ENCODE measurements at places on chromosomes 2 and 18. TPM values are rescaled to one million over a fixed set of nuclear protein-coding genes. Genes with fewer than 3 reads are reported as not detected.

- no peak for DNase-seq
- no peaks in the 10 kb centered on the region for H3K4me1 ChIP-seq
Observed at GRCh38 chr2:74515271-74515980, 1.2 kb downstream of the TLX2 start.

GRCh38 chr2:140734992-140735391, 1395.8 kb downstream of the LRP1B start:
- H3K4me1 ChIP-seq = no peaks in the 10 kb centered on the region
- no peaks in the 10 kb centered on the region for H3K27me3 ChIP-seq
- H3K36me3 ChIP-seq = no peaks in the 10 kb centered on the region

- no peaks in the 10 kb centered on the region for H3K36me3 ChIP-seq
- peak overlapping the region; percentile 47 for H3K27ac ChIP-seq
- DNase-seq = no peak
- H3K4me3 ChIP-seq = no peak overlapping the region
- H3K27me3 ChIP-seq = no peaks in the 10 kb centered on the region
Observed at GRCh38 chr2:8248623-8248957, 433.3 kb upstream of the ID2 start.

DNA sequence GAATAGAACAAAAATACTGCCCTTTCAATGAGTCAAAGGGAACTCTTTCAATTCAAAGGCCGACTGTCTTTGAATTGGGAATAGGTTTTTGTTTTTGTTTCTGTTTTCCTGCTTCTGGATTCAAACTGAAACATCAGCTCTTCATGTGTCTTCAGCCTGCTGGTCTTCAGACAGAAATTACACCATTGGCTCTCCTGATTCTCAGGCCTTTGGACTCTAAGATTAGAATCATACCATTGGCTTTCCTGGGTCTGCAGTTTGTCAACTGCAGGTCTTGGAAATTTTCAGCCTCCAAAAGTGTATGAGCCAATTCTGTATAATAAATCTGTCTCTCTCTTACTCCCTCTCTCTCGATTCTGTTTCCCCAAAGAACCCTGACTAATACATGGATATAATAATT, 31.1 kb downstream of the CTLA4 start:
- H3K4me1 ChIP-seq = no peaks in the 10 kb centered on the region
- H3K27me3 ChIP-seq = no peaks in the 10 kb centered on the region
- H3K4me3 ChIP-seq = no peak overlapping the region

- DNase-seq = peak; percentile 82
- H3K36me3 ChIP-seq = no peaks in the 10 kb centered on the region
- H3K4me3 ChIP-seq = no peak overlapping the region
- H3K27me3 ChIP-seq = no peaks in the 10 kb centered on the region
- H3K4me1 ChIP-seq = peaks cover 5% of the 10 kb centered on the region
- H3K27ac ChIP-seq = no peak overlapping the region
Observed at GRCh38 chr2:200226451-200227426, 79.8 kb upstream of the SPATS2L start.

GRCh38 chr2:9582624-9583023, 27.0 kb upstream of the ADAM17 start:
- H3K4me1 ChIP-seq = no peaks in the 10 kb centered on the region
- no peak for DNase-seq
- peaks cover 64% of the 10 kb centered on the region for H3K36me3 ChIP-seq
- no peak overlapping the region for H3K27ac ChIP-seq

GRCh38 chr2:70243806-70244584, 4.4 kb downstream of the TIA1 start:
- DNase-seq = no peak
- no peak overlapping the region for H3K4me3 ChIP-seq
- peaks cover 60% of the 10 kb centered on the region for H3K4me1 ChIP-seq

Gene MC2R
- total RNA-seq = not detected

Gene PHLPP1
- 4.9 TPM for total RNA-seq

Gene ZSWIM2
- not detected for total RNA-seq

Gene CPO
- total RNA-seq = not detected

Gene BCL2L11
- total RNA-seq = 7.3 TPM
